ENCODE measurements at places on chromosomes 11 and 22.
A peak's percentile ranks its signal among the peaks of the same experiment; 100 is the strongest.

- DNase-seq: peak; percentile 42
- H3K27me3 ChIP-seq: no peaks in the 10 kb centered on the region
- no peak overlapping the region for H3K4me3 ChIP-seq
- no peaks in the 10 kb centered on the region for H3K36me3 ChIP-seq
- H3K27ac ChIP-seq: no peak overlapping the region
- H3K4me1 ChIP-seq: peaks cover 2% of the 10 kb centered on the region
These were observed 65.0 kb upstream of the TTC12 start for GRCh38 chr11:113249491-113249763.

GRCh38 chr11:82979824-82980223 lies 78.3 kb downstream of the DDIAS start:
- H3K27ac ChIP-seq: no peak overlapping the region
- H3K27me3 ChIP-seq: no peaks in the 10 kb centered on the region
- no peaks in the 10 kb centered on the region for H3K36me3 ChIP-seq
- no peak for DNase-seq
- H3K4me1 ChIP-seq: no peaks in the 10 kb centered on the region
- H3K4me3 ChIP-seq: no peak overlapping the region

DNA sequence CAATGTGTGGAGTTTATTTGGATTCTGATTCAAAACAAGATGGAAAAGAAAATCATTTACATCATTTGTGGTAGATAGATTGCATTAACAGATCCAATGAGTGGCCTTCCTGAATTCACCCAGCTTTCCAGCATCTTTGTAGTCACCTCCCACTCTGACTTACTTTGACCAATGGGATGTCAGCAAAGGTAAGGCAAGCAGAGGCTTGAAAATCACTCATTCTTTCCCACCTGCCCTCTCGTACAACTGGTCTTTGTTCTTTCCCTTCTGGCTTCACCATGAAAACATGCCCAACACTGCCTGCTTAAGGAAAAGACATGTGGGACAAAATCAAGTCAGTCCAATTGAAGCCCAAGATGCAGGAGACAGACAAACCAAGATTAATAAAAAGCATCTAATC lies 202.1 kb downstream of the TTC28 start:
- DNase-seq: no peak
- no peaks in the 10 kb centered on the region for H3K36me3 ChIP-seq
- H3K27ac ChIP-seq: no peak overlapping the region

DNA sequence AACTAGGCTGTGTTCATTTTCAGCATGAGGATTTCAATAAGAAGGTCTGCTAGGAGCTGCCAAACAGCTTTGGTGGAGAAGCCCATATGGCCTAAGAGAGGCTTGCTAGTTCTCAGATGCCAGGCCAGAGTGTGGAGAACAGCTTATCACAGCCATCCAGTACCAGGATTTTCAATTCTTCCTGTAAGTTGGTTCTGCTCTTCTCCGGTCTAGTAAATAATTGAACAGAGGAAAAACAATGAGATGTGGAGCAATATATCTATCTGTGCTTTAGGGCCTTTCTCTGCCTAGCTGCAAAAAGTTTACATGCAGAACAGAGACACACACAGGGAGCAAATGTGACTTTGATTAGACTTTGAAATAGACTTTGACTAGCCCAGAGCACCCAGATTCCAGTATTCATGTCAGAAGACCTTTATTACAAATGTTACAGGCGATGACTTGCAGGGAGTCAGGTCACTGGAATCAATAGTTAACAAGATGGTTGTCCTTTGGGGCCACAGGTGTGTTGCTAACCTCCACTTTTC lies 19.8 kb upstream of the PPP2R1B start:
- DNase-seq: no peak
- H3K4me1 ChIP-seq: no peaks in the 10 kb centered on the region
- H3K27ac ChIP-seq: no peak overlapping the region
- H3K36me3 ChIP-seq: no peaks in the 10 kb centered on the region

DNA sequence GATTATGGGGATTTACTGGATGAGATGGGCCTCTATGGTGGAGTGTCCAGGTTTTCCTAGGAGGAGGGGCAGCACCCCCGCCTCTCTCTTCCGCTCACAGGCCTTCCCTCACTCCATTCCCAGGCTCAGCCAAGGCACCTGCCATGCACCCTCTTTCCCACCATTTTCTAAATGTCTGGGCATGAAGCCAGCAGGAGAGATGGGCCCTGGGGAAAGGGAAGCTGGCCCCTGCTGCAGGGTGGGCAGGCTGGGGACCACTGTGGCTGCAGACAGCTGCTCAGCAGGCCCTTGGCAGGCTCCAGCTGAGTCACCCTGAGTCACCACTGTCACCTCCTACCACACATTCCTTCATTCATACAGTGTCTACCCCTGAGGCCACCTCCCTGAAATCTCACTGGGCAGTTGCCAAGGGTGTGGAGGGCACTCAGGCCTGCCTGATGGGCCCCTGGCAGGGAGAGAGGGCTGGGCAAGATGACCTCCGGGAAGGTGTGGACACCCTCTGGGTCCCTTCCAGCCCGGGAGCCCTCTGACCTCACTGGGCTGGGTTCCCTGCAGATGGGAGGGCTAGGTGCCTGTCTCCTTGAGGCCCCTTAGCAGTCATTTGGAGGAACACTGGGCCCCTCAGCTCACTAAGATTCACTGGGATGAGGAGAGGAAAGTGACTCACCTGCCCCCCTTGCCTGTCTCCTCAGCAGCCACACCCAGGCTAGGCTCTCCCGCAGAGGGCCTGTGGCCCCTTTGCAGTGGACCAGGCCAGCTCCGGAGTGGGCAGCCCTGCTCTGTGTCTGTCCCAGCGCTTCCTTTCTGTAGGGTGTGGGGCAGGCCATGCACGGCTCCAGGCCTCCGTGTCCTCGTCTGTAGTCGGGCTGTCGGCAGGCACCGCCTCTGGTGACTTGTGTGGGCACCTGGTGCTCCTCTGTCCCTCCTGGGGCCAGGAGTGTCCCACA lies 7.8 kb downstream of the MYEOV start:
- H3K4me1 ChIP-seq: no peaks in the 10 kb centered on the region
- DNase-seq: peak; percentile 51
- H3K4me3 ChIP-seq: no peak overlapping the region
- H3K27me3 ChIP-seq: no peaks in the 10 kb centered on the region

DNA sequence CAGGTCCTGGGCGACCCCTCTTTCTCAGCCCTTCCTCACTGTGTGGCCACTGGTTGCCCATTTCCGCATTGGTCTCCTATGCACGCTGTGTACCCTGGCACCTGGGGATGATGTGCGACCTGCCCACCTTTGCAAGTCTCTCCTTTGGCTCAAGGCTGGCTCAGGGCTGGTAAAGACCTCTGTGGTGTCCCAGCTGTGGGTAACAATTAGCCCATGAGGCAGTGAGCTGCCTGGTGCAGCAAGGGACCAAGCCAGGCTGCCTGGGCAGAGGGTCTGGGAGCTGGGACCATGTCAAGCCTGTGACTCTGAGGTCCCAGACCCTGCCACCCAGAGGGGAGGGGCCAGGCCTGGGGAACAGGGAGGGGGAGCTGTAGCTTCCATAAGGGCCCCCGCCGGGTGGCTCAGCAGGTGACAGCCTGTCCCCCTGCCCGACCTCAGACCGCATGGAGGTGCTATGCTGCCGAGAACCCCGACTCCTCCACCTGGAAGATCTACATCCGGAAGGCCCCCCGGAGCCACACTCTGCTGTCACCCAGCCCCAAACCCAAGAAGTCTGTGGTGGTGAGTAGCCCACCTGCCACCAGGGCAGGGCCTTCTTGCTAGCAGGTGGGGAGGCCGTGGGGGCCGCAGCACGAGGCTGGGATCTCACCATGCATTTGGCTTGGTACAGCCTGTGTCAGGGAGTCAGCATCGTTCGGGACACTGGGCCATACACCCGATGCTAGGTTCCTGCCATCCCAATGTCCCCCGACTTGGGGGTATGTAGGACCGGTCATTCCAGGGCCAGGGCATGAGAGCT lies 112.5 kb downstream of the KCNQ1OT1 start:
- H3K27ac ChIP-seq: no peak overlapping the region
- DNase-seq: no peak
- H3K36me3 ChIP-seq: no peaks in the 10 kb centered on the region
- H3K27me3 ChIP-seq: no peaks in the 10 kb centered on the region
- no peak overlapping the region for H3K4me3 ChIP-seq

- no peaks in the 10 kb centered on the region for H3K27me3 ChIP-seq
- no peak overlapping the region for H3K4me3 ChIP-seq
- H3K36me3 ChIP-seq: no peaks in the 10 kb centered on the region
- H3K27ac ChIP-seq: no peak overlapping the region
- no peaks in the 10 kb centered on the region for H3K4me1 ChIP-seq
- DNase-seq: peak; percentile 18
These were observed 557.9 kb upstream of the ANO5 start for GRCh38 chr11:21634956-21635355.

DNA sequence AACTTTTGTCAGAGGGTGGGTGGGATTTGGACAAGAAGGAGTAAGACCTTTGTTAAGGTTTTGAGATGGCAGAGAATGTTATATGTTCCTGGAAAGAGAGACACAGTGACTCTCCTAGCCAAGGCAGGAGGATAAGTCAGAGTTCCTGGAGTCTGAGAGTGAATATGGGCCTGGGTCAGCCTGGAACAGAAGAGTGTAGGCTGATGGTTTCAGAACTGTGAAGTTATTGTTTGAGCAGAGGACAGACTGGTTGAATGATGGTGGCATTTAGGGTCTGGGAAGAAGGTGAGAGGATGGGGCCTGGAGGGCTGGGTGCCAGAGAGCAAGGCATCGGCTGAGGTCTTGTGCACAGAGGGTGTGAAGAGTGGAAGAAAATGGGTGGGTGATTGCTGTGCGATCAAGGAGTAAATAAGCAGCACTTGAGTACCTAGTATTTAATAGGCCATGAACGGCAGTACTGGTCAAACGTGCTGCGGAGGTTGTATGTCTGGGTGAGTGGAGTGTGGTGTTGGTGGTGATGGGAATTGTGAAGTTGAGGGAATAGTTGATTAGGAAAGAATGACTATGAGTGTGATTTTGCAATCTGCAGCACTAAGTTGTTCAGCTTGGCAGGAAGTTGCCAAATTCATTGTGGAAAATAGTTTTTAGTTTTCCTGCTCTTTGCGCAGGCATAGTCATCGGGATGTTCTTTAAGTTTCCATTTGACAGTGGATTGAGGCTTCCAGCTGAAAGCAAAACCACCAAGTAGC lies 1.8 kb downstream of the PANX1 start:
- H3K27me3 ChIP-seq: no peaks in the 10 kb centered on the region
- H3K4me1 ChIP-seq: peaks cover 28% of the 10 kb centered on the region
- no peak for DNase-seq
- H3K36me3 ChIP-seq: no peaks in the 10 kb centered on the region

DNA sequence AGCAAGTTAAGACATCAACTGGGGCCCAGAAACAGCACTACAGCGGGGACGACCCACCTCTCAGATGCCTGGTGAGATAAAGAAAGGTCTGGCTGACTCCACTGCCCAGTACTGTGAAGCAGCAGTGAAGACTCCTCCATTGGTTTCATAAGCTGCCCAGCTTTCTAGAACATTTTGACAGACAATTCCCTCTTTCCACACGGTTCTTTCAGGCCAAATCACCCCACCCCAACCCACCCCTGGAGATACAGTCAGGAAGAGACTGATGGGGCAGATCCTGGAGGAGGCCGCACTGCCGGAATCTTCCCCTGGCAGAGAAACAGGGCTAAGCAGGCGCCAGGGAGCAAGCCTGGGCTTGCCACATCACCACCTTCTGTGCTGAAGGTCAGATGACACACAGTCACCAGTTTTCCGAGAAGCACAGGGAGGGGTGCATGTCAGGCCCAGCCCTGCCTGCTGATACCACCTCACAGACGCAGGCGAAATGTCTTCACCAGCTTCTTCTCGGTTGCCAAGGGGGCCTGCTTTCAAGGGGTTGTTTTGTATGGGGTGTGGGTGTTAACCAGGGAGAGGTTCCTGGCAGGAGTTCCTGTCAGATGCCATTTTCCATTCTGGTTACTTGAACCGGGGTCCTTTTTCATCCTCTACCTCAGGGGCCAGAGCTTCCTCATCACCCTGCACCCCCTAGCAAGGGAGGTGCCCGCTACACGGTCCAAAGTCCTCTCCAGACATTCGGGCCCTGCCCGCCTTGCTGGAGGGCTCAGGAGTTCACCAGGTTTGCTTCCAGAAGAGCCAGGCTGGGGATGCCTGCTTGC lies 1.4 kb upstream of the NEAT1 start:
- H3K4me3 ChIP-seq: no peak overlapping the region
- no peaks in the 10 kb centered on the region for H3K27me3 ChIP-seq
- peak overlapping the region; percentile 93 for H3K27ac ChIP-seq
- peaks cover 43% of the 10 kb centered on the region for H3K4me1 ChIP-seq
- no peaks in the 10 kb centered on the region for H3K36me3 ChIP-seq

DNA sequence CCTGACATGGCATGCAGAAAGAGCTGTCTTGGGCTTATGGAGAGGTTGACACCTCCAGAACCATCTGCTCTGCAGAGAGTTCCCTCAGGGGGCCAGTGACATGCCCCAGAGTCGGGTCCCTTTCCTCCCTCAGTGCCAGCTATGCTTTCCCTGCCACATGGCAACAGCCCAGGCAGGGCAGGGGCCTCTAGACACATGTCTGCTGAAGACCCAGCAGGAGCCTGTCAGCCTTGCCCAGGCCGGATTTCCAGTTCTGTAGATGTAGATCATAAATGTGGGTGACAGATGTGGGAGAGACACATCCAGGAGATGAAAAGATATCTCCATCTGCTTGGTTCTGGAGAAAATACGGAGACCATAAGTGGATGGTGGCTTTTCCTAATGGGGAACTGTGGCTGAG lies 25.5 kb downstream of the NAV2 start:
- H3K27me3 ChIP-seq: no peaks in the 10 kb centered on the region
- no peak overlapping the region for H3K27ac ChIP-seq
- no peak overlapping the region for H3K4me3 ChIP-seq
- no peaks in the 10 kb centered on the region for H3K36me3 ChIP-seq

DNA sequence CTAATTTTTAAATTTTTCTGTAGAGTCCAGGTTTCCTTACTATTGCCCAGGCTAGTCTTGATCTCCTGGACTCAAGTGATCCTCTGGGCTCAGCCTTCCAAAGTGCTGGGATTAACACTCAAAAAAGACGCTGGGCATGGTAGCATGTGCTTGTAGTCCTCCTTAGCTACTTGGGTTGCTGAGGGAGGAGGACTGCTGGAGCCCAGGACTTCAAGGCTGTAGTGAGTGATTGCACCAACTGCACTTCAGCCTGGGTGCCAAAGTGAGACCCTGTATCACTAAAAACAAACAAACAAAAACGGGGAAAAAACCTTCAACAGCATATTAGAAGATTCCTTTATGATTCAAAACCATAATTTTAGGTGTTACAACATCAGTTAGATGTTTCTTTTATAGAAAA lies 44.6 kb downstream of the RSF1 start:
- H3K4me1 ChIP-seq: peaks cover 3% of the 10 kb centered on the region
- no peak for DNase-seq
- H3K36me3 ChIP-seq: no peaks in the 10 kb centered on the region
- H3K4me3 ChIP-seq: no peak overlapping the region
- no peaks in the 10 kb centered on the region for H3K27me3 ChIP-seq

All from mesendoderm (in vitro differentiated cells).